ENCODE measurements at places on chromosomes 11 and 22.

- no peak for DNase-seq
Measured at GRCh38 chr22:28146401-28147314, 227.6 kb upstream of the PITPNB start.

DNA sequence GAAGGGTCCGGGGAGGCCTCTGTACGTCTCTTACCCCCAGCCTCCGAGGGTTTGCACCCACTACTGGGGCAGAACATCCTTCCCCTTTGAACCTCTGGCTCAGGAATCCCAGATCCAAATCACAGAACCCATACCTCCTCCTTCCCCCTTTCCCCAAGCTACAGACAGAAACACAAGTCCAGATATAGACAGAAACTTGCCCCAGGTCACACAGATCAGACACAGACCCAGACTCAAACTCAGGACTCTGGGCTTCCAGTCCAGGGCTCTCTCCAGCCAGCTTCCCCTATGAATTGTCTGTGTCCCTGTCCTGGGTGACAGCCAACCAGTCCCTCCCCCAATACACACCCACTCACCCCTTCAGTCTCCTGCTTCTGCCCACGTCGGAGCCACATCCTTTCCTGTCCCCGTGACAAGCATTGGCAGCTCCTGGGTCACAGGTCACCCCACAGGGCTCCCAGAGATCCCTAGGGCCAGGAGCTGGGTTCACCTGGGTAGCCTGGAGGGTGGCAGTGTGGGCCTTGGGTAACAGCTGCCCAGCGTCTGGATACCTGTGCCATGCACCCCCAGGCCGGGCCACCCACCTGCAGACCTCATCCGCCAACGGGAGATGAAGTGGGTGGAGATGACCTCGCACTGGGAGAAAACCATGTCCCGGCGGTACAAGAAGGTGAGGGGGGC is 772 bp downstream of the TBC1D10C start:
- DNase-seq, result no peak

DNA sequence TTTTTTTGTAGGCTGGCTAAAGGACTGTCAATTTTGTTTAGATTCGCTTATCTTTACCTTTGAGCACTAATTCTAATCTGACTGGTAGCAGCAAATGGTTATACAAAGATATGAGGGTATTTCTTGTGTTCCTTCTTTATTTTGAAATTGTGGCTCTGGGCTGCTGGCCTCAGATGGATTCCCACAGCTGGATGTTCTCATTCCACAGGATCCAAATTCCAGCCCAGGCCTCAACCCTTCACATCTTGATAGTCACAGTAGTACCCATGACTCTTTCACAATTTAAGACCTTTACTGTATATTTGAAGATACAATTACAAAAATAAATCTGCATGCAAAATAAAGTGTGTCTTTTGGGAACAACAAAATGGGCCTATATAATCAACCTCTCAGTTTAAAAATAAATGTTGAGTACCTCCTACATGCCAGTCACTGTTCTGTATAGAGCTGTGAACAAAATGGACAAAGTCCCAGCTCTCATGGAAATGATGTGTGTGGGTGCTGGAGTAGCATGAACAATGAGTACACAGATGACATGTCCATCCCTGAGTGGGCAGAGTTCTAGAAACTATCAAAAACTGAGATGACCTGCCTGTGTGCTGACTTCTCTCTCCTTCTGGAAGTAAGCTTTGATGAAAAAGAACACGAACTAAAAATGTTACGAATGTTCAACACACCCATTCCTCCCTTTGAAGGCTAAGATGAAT is 51.7 kb upstream of the FBXO3 start:
- DNase-seq, result no peak

DNA sequence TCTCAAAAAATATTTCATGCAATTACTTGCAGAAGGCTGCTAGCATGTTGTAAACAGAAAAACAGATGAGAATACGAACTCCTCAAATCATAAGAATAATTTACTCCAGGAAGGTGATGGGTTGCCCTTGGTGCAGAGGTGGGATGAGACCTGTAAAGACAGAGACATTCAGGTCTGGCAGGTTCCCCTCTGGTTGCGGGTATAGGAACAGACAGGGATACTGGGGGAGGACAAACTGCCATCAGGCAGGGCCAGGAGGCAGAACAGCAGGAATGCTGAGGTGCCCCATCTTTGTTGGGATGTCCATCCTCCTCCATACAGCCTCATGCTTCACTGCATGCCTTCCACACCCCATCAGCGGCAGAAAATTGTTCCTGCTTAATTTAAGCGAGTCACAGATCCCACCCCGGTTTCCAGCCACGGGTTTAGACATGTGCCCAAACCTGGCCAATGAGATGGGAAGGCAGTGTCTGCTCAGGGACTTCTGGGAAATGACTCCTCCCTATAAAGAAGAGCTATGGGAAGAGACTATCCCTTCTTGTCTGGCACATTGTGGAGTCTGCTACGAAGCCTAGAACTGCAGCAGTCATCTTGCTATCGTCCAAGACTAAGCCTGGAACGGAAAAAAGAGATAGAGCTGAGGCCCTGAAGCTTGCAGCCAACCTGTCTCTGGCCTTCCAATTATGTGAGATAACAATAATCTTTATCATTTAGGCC is 23.1 kb upstream of the IRAG1 start:
- no peak for DNase-seq

DNA sequence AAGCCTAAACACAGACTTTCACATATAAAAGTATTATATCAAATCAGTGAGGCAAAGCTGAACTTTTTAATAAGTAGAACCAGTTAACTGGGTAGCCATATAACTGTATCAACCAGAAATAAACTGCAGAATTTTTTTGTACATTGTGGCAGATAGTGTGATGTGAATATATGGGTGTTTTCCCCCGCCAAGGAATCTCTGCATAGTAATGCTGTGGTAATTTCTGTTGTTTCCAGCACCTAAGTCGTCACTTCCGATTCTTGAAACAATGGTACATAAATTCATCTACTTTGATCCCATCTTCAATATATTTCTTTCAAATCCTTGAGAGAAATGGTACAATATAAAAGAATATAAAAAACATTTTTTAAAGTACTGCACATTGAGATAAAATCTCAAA is 39.6 kb downstream of the NARS2 start:
- DNase-seq, result no peak

Data from NCI-H1436 treated with DMSO at 0.1 percent for 48 hours (cell line).